CD4-positive, alpha-beta T cell treated with Interleukin-6 at 100 ng/mL for 8 hours (primary cell): ENCODE measurements at places on chromosomes 2 and 18.
A peak's percentile ranks its signal among the peaks of the same experiment; 100 is the strongest.

DNA sequence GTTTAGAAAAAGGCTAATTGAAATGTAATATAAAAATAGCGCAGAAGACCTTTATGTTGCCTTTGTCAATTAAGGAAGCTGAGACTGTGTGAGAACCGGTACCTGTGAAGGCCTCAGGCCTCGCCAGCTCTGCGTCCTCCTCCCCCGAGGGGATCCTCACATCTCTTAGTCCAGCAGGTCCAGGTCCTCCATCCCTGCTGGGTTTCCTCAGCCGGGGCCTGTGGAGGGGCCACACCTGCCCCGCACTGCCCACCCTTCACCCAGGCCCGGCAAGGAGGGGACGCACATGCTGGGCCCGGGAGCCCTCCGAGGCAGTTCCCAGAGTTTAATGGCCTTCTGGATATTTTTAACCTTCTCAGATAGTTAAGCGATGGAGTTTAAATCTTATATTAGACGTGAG is 3.5 kb downstream of the KCNG2 start:
- DNase-seq: no peak

DNA sequence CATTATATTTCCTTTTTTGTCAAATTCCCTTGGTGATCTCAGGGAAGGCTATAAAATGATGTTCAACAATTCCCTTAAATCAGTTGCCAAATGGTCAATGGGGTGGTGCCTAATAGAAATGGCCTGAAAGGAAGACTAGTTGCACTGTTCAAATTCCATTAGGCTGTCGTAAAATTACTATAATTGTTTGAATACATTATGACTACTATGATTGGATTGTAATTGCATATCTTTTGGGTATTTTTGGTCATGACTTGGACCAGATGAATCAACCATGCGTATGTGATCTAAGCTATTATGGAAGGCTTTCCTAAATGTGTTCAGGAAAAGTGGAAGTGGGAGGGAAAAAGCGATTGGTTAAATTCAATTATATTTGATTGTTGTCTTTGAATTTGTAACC is 41.3 kb upstream of the KCNE4 start:
- DNase-seq: no peak

DNA sequence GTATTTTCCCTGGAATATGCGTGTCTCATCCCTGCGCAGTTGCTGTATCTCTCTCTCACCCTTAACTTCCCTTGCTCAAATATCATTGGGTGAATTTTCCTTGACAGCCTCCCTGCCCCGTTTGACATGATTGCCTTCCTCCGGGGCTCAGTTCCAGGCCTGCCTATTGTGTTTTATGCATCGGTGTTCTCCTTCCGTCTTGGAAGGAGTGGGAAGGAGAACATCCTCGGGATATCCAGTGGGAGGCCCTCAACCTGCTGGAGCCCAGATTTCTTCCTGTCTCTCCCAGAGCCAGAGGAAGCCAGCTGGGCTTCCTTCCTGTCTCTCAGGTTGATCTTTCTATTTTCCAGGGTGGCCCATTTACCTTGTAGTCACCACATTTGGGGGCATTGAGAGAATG is 434.7 kb upstream of the HS6ST1 start:
- no peak for DNase-seq

GRCh38 chr2:220053919-220054318 is 426.5 kb downstream of the SLC4A3 start:
- no peak for DNase-seq

DNA sequence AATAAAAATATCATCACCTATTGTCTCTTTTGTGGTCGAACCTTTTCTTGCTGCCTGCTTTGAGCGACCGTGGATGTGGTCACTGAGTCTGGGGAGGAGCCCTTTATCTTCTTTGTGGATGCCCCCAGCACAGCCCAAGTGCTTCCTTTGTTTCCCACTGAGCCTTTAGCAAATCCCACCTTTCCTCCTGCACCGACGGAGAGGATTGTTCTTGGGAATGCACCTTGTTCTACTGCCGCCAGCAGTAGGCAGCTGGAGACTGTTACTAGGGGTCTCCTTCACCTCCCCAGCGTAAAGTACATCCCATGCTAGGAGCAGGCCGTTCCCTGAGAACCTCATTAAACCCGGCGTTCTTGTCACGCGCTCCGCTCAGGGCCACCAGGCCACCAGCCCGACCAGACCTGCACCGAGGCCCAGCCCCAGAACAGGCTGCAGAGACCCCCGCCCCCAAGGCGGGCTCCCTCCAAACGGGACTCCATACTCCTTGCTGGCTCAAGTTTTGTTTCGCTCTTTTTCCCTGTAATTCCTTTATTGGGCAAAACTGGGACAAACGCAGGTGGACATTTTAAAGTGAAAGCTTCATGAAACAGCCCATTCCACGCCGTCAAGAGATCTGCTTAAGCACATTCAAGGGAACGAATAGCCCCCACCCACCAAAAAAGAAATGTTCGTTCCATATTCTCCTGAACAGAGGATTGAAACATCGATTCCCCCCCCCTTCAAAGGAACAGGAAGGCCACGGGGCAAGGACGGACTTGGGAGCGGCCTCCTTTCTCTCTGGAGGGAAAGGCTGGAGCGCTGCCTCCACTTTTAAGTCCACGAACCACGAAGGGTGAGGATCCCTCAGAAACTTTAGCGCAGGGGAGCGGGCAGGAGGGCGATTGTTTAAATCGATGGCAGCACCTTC is 1.1 kb upstream of the MAT2A start:
- peak; percentile 8 for DNase-seq
